Stimulated activated CD4-positive, alpha-beta T cell treated with anti-CD3 and anti-CD28 coated beads, Interleukin-4, amount 100 ng/mL, for 1 hour (primary cell): ENCODE measurements at places on chromosomes 12 and 14.

DNA sequence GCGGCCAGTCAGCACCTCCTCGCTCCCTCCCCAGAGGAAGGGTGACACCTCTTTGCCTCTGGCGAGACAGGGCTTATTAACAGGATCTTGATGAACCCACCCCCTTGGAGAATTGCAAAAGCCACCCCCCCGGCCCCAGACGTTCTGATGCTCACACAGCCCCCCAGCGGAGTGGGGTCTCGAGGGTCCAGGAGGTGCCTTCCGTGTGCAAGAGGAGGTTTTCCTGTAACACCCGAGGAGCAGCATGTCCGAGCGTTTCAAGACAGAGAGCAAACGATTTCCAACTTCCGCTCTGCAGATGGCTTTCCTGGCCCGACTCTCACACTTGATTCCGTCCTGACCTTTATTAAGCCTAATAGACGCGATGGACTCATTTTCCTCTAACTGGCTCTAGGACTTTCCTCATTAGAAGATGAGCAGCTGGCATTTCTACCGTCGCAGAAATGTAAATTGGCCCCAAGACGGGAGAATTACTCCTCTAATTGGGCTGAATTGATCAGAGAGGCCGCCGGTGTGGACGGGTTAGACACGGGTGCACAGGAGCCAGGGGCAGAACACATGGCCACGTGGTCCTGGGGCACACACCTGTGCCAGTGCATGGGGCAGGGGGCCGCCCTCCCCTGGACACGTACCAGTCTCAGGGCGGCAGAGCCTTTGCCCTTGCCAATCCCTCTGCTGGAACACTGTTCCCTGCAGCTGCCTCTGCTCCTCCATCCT is 84.4 kb downstream of the NOC4L start:
- no peak for DNase-seq

- DNase-seq, result no peak
Measured at GRCh38 chr12:110339184-110339952, 58.3 kb downstream of the ATP2A2 start.

DNA sequence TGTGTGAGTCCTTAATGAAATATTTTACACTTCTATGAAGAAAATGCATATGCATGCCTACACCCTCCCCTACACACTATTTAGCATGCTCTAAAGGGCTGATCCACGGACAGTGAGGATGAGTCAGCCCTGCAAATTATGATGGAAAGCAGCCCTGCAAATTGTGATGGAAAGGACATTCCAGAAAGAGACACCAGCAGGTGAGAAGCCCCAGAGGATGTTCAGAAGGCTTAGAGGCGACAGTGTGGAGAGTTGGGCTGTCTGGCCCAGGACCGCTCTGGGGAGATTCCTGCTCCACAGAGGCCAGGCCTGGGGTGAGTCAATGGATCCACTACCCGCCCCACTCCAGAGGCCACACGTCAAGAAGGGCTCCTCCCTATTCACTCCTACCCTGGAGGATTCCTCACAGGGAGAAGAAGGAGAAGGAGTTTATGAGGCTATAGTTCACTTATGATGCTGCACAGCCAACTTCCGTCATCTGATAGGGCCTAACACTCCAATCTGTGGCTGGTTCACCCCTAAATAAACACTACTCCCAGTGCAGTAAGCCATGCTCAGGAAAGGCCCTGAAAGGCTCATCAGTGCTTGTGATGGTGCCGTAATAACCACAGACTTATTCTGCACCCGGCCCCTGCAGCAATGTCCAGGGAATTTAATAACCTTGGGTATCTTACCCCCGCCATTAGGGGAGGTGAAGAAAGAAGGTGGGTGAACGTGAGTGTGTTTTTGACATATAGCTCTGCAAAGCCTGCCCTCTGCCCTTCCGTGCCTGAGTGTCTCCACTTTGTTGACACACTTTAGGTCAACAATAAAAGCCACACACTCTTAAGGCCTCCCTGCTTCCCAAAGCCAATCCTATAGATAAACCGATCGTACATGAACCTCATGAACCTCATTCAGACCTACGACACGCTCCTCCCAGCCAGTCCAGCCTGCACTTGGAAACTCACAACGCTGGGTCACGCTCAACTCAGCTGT is 46.4 kb downstream of the CLMN start:
- DNase-seq, result no peak

DNA sequence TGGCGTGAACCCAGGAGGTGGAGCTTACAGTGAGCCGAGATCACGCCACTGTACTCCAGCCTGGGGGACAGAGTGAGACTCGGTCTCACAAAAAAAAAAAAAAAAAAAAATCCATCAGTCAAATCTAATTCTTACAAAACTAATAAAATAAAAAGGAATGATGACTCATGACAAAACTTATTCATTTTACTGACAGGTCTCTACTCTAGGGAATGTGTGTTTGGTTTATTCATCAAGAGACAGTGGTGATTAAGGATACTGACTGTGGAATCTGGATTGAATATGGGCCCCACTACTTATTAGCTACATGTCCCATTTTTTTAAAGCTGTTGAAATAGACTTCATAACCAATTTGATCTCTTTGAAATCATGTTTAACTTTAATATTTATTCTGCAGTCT is 29.3 kb upstream of the GAS2L3 start:
- no peak for DNase-seq

DNA sequence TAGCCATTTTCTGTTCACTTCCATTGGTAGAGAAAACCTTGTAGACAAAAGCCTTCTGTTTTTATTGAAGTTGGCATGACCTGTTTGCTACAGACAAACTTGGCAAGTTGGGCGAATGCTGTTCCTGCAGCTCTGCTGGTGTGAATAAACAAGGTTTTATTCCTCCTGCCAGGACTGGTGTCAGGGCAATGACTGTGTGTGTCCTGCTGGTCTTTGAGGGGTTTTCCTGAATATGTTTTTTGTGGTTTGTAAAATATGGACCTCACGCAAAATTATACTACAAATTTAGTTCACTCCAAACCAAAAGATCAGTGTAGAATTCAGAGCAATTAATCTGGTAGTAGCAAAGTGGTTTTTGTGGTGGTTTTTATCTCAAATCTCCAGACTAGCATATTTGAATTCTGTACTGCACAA is 140.8 kb downstream of the ERC1 start:
- DNase-seq, result no peak

DNA sequence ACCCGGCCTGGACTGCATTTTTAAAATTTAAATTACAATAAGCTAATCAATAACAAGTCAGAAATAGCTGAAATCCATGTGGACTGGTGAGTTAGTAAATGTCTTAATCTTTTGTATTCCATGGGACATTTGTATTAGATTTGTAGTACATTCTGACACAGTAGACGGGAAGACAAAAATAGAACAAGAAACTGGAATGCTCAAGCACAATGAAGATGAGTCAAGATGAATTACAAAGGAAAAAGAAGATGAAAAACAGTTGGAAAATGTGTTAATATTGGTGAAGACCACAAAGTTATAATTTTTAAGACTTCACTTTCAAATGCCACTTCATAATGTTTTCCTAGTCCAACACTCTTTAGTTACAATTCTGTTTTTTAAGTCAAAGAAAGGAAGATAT is 97.8 kb upstream of the FERMT2 start:
- DNase-seq, result no peak

GRCh38 chr12:38386205-38386985 is 69.8 kb downstream of the ALG10B start:
- DNase-seq, result no peak

DNA sequence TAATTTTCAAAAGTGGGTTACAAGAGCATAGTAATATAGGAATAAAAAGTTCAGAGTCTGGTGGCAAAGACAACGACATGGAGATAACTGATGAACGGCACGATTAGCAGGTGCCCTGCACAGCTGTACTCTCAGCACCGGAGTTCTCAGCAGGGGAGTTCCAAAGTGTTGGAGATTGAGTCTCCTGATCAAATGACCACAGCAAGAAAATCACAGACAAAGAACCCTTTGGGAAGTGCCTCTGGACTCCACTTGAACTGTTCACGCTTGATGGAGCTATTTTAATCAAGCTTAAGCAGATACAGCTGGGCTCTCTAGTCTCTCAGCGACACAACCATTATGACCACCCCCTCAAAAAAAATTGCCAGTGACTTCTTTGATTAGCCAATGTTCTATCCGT is 153.1 kb downstream of the ALG10B start:
- no peak for DNase-seq

DNA sequence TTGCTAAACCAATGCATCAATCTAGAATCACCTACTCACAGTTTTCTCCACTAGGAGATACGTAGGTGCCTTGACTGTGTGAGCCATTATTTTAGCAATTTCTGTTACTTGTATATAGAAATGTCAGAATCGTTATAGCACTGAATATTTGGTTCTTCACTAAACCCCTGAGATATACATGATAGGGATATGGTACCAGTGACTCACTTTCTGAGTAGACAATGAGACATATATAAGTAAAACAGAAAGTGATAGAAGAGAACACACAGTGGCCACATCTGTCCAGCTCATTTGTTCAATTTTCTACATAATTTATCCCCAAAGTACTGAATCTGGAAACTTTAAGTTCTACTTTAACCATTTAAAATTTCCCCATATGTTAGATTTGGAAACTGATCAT is 1505.5 kb upstream of the TMEM132C start:
- DNase-seq, result no peak

DNA sequence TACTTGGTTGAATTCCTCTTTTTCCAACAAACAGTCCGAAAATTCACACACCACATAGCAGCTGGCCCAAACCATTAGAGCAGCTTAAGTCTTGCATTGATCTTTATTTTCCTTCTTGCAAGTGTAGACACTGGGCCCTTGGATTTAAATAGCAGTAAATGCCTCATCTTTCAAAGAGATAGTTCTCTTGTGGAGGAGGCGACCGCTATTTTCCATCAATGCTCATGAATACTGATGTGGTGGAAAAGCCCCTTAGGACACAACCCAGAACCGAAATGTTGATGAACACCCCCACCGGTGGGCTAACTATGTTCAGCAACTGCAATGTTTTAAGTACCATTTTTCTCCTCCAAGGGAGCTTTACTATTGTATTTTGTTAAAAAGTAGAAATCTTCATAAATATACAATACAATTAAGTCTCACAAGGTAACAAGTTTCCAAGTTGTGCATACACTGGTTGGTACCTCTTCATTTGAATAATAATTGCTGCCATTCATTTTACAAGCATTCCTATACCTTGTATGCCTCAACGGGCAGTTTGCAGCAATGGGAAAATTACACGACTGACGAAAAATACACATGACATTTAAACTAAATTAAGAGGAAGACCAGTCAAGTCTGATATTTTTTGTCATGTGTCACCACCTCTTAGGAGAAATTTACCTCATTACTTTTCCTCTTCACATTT is 18.0 kb downstream of the NIN start:
- no peak for DNase-seq

GRCh38 chr12:29899212-29899931 is 115.6 kb upstream of the TMTC1 start:
- DNase-seq, result no peak

- no peak for DNase-seq
Measured at GRCh38 chr14:81276073-81277069, 55.6 kb upstream of the GTF2A1 start.

- DNase-seq, result no peak
Measured at GRCh38 chr14:50058113-50058512, 58.3 kb downstream of the VCPKMT start.

DNA sequence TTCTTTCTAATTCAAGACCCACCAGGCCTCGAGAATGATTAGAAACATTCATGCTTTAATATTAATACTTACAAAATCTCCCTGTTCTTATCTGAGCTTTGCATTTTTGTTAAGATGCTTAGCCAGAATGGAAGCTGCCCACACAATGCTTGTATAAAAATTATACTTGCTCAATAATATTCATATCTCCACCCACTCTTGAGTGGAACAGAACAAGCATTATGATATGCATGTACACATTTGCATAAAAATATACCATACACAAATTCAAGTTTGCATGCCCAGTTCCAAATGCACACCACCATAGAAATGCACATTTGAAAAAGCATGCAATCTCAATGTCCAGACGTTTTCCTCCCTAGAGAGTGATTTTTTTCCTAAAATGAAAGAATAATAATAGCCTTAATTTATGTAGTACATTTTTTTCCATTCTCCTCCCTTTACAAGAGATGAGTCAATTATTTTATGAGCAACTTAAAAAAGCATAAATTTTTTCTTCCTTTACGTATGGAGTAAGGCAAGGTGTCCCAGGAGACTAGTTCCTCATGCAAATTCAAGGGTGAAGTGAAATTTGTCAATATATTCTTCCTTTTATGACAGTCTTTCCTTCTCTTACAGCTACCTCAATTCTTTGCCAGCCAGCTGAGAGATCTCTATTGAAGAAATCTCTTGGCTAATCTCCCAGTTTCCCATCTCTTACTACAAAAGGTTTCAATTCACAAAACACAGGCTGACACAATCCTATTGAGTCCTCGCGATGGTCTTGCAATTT is 313.1 kb upstream of the GARIN6 start:
- no peak for DNase-seq

GRCh38 chr14:89906000-89906399 is 48.5 kb downstream of the EFCAB11 start:
- no peak for DNase-seq

DNA sequence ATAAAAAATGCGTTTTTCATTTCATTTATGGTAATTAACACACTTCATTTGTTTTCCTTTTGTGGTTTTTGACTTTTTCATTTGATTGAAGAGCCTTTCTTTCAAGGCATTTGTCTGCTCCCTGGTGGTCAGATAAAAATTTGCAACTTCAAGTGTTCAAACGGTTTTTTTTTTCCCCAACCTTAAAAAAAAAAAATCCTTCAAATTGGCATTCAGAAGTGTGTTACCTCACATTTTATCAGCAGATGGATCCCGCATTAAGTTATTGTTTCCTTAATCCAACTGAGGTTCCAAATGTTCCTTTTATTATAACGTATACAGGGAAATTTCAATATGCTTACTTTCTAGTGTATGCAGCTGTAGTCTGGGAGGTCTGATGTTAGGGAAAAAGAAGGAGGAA is 47.2 kb downstream of the MYF5 start:
- DNase-seq, result no peak

DNA sequence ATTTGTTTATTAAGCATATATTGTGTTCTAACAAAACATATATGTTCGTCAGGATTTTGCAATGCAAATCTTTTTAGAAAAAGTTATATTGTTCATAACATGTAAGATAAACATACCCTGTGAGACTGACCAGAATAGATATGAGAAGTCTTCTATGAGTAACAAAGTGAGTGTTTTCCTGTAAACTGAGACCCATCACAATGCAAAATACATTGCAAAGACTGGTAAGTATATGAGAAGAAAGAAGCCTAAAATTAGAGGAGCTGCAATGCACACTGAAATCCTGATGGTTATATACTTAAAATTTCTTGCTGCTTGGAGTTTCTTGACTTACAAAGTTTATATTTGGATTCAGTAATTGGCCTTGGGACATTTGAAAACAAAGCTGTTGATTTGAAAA is 6.0 kb downstream of the HMGA2 start:
- no peak for DNase-seq

DNA sequence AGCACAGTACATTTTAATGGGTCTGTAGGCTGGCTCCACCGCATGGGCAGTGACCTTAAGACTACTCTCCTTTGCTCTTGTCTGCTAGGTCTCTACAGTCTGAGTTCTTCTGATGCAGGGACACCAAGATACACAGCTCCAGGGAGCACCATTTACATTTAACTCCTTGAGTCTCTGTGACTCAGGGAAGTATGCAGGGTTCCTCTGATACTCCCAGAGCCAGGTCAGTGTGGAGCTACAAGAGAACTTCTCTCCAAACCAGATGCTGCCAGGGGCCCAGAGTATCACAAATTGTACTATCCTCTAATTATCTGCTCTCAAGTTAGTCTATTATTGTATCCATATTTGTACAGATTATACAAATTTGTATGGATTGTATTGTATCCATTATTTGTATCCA is 15.2 kb downstream of the ZFP36L1 start:
- no peak for DNase-seq
